CD4-positive, alpha-beta T cell treated with Interleukin-12 subunit alpha and Interleukin-12 subunit beta, for 1 hour (primary cell): ENCODE measurements at places on chromosomes 5 and 9.
A peak's percentile ranks its signal among the peaks of the same experiment; 100 is the strongest.

- DNase-seq = no peak
Measured at GRCh38 chr5:179287631-179288030, 57.6 kb downstream of the ADAMTS2 start.

DNA sequence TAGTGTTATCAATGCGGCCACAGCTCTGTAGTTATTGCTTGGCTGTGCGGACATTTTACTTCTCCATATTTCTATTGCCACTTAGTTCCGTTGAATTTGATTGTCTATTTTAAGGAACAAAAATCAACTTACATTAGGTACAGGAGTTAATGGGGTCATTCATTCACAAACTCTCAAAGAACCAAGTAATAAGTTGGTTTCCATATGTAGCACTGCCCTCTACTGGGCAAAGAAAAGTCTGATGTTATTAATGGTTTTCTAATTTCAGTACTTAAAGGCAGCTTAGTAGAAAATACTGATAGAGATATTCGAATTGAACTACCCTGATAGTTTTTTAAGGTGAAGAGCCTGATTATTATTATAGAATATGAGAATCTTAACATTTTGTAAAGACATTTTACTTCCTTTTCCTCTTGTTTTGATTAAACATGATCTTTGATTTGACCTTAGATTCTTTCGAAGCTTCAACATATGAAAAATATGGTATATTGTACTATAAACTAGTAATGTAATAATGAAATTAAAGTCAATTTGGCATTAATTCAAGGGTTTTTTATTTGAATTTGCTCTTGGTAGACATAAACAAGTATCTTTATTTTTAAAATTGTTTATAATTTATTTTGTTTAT is 119.5 kb upstream of the CTNND2 start:
- DNase-seq = no peak

GRCh38 chr5:53041071-53041692 is 52.0 kb downstream of the ITGA2 start:
- DNase-seq = peak; percentile 28

DNA sequence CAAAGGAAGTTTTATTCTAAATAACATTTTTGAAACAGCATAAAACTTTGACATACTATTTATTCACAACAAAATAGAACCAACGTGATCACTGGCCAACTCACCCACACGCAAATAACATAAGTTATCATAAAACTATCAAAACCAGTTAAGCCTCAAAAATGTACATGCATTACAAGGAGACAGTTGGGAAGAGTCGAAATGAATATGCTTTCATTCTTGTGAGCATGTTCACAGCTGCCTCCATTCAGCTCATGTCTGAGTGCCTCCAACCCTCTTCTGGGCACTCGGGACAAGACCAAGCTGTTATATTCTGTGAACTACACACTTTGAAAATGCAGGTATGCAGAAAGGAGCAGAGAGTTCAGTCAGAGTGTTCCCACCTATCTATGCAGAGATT is 284.9 kb downstream of the BNC2 start:
- no peak for DNase-seq

GRCh38 chr5:132006331-132007120 is 4.9 kb downstream of the ACSL6 start:
- no peak for DNase-seq

GRCh38 chr5:132485641-132486317 is 4.8 kb downstream of the IRF1 start:
- DNase-seq = peak; percentile 25

DNA sequence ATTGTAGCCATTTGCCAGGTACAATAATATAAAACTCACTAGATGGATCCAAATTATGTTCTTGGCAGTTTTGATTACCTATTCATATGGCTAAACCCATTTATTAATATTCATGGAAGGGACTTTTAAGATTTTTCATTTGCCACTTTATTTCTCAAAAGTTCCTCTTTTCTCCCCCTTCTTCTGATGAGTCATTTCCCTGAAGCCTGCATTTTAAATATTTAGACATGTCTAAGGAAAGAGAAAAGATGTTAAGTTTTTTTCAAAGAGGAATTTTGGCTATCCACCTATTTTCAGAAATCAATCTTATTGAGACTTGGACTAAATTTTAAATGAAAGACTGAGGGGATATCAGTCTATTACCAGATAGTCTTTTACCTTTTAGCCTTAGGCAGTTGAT is 1189.4 kb downstream of the EFNA5 start:
- no peak for DNase-seq

- DNase-seq = no peak
Measured at GRCh38 chr9:20664501-20664900, 19.6 kb upstream of the FOCAD start.

DNA sequence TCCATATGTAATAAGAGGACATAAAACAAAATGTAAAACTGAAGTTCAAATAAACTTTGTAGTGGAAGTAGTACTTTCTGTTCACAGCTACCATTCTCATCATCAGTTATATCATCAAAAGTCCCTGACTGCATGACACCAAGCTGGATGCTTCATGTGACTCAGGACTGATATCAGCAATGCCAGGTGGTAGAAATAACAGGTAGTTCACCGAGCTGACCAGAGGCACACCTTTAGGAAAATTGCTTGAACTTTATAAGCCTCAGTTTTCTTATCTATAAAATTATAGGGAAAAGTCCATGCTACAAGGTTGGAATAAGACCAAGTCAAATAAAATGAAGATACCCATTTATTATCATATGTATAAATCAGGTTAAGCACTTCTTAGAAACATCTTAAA is 124.9 kb upstream of the PTGER4 start:
- DNase-seq = no peak

DNA sequence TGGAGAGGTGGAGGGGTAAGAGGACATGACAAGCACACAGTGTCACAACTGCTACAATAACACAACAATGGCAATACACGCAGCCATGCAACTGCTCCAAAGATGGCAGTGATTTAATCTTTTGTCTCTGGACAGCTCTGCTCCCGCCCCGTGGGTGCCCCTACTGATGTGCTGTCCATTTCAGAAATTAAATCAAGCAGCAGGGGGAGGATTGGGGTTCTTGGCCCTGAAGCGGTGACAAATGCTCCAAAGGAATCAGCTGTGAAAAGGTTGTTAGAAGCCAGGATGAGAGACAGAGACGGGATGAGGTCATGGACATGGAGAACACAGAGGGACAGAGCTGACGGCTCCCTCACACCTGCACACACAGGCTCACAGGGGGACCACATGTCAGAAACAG is 22.6 kb downstream of the CNTFR start:
- no peak for DNase-seq

DNA sequence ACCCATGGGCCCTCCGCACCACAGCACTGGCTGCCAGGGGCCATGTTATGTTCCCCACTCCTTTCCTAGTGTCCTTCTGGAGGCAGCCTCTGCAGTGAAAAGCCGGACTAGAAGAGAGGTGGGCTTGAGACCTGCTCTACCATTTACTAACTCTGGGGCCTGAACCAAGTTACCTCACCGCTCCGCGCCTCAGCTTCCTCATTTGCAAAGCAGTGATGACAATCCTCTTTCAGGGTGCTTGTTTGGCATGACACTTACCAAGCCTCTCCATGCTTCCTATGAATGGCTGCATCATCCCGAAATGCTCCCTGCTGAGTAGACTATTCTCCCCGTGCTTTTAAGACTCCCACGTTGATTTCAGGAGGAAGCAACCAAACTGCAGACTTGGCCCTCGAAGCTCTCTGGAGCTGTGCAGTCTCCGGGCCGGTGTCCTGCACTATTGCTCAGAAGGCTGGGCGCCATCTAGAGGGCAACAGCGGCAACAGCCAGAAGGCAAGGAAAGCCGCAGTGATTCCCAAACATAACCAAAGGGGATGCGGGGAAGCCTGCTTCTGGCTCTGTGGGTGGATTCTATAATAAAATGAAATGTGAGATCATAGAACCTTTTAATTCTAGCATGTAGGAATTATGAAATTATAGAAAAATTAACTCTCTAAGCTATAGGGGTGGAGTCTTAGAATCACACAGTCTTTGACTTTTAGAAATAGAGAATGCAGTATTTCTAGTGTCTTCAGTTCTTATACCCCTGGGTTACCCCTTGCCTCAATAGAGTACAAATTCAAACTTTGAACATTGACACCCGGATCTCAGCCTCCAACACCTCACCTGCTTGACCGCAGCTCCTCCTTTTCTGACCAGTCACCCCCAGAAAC is 599.8 kb upstream of the BRINP1 start:
- DNase-seq = peak; percentile 24

- DNase-seq = no peak
Measured at GRCh38 chr5:120388016-120388781, 75.9 kb upstream of the PRR16 start.
